Fibroblast of skin of right quadriceps (primary cell): ENCODE measurements at places on chromosomes 4 and X.

DNA sequence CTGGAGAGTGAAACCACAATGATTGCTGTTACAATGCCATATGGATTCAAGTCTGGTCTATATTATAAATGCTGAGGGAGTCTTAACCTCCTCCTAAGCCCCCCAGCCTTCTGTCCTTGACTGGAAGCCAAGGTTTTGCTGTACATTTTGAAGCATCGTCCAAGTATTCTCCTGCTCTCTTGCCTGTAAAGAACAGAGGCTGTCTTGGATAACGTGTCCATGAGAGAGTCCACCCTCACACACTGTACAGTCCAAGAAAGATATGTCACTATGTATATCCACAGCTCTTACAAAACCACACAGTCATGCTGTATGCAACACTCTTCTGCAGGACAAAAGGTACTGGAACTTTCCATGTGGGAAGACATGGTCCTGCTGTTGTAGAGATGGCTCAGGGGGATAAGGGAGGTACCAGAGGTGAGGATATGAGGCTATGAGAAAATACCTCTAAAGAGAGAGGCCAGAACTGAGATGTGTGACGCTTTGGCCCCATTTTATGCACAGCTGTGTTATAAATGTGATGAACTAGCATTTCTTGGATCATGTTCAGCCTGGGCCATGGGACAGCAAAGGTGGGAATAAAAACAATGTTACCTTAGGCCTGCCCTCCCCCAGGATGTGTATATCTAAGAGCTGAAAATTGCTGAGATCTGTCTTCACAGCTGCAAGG is 678.6 kb downstream of the IQCM start:
- no peak for DNase-seq

DNA sequence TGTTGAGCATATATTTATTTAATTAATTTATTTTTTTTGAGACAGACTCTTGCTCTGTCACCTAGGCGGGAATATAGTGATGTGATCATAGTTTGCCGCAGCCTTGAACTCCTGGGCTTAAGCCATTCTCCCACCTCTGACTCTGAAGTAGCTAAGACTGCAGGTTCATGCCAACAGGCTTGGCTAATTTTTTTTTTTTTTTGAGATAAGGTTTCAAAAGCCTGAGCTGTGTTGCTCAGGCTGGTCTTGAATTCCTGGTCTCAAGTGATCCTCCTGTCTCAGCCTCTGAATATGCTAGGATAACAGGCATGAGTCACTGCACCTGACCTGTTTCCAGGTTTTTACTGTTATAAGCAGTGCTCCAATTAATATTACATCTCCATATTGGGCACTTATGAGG is 4.8 kb downstream of the ADD1 start:
- no peak for DNase-seq

DNA sequence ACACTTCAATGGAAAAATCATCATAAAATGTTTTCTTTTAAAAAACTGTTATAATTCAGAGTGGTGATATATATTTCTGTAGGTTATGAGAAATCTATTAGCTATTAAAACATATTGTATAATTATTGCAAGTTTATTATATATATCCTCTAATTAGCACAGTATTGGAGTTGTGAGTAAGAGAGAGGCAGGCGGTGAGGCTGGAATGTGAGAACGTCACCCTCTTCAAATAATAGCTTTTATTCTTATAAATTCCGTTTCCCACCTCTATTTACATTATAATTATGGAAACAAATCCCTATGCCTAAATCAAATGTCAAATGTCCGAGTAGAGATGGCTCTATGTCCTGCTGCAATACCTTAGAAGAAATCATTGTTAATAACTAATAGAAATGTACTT is 292.9 kb downstream of the ADGRL3 start:
- no peak for DNase-seq

GRCh38 chr4:118953276-118953675 is 64.6 kb downstream of the SYNPO2 start:
- DNase-seq: peak; percentile 71

DNA sequence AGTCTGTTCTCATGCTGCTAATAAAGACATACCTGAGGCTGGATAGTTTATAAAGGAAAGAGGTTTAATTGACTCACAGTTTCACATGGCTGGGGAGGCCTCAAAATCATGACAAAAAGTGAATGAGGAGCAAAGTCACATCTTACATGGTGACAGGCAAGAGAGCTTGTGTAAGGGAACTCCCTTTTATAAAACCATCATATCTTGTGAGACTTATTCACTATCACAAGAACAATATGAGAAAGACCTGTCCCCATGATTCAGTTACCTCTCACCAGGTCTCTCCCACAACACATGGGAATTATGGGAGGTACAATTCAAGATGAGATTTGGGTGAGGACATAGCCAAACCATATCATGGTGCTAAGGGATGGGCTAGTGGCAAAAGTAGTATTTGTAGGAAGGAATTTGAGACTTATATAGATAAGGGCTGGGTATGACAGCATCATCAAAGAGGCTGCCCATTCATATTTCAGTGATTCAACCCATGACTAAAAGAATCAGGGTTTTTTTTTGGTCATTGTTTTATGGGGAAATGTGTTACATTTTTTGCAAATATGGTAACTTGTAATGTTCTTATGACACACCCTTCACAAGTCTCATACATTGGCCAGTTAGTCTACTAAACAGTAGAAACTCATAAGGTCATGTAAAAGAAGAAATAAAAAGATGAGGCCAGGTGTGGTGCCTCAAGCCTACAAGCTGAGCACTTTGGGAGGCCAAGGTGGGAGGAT is 34.7 kb downstream of the NUP62CL start:
- no peak for DNase-seq

DNA sequence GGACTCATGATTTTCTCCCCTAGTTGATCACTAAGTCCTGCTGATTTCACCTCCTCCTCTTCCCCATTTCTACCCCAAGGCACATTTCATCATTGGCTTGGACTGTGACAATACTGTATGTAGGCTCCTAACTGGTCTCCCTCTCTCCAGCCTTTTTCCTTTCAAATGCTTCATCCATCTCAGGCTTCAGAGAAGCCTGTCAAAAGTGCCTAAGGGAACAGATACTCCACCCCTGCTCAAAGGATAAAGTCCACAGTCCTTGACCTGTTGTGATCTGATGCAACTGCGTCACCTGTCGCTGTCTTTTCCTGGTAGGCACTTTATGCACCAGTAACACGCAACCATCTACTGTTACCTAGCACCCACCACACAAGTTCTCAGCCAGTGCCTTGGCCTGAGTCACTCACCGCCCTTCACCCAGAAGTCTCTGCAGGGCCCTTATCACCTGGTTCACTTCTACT is 12.8 kb downstream of the SCARB2 start:
- no peak for DNase-seq

DNA sequence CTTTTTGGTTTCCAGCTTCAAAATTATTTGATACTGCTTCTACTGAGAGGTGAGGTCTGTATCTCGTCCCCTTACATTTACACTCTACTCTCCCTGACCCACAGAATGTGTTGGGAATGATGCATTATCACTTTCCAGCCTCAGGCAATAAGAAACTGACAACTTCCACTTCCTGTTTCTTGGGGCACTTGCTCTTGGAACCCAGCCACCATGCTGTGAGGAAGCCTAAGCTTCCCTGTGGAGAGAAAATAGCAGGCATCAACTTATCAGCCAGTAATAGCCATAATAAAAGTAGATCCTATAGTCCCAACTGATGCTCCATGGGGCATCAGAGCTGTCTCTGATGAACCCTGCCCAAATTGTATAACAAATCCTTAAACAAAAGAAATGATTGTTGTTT is 32.6 kb downstream of the RELL1 start:
- no peak for DNase-seq

GRCh38 chrX:29487714-29488113 is 727.6 kb upstream of the MAGEB2 start:
- no peak for DNase-seq
